ENCODE measurements at places on chromosomes 4 and X.

DNA sequence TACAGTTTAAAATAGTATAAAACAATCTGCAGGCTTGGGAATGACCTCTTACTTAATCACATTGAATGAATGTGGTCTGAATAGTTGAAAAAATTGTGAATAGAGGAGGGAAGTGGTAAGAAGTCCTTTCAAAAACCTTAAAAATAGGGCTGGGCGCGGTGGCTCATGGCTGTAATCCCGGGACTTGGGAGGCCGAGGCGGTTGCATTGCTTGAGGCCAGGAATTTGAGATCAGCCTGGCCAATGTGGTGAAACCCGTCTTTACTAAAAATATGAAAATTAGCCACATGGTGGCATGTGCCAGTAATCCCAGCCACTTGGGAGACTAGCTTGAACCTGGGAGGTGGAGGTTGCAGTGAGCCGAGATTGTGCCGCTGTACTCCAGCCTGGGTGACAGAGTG, 36.5 kb downstream of the HERC3 start:
- no peak for DNase-seq

GRCh38 chr4:181693517-181693916, 549.7 kb upstream of the TENM3 start:
- no peak for DNase-seq

GRCh38 chr4:183430317-183430993, 14.0 kb upstream of the CDKN2AIP start:
- DNase-seq: no peak

DNA sequence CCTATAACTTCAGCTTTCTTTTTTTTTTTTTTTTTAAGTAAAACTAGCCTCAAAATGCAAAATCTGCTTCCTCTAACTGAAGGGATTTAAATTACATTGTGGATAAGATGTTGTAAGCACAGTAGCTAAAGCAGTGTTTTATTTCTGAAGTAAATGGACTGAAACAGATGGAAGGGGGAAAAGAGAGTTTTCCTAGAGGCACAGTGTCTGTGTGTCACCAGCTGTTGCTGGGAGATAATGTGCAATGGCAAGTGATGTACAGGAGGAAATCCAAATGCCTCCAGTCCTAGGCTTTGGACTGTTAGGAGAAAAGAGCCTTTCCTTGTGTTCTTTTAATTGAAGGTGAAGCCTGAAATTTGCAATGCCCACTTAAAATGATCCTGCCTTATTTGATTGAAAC, 672.1 kb downstream of the GRXCR1 start:
- no peak for DNase-seq

DNA sequence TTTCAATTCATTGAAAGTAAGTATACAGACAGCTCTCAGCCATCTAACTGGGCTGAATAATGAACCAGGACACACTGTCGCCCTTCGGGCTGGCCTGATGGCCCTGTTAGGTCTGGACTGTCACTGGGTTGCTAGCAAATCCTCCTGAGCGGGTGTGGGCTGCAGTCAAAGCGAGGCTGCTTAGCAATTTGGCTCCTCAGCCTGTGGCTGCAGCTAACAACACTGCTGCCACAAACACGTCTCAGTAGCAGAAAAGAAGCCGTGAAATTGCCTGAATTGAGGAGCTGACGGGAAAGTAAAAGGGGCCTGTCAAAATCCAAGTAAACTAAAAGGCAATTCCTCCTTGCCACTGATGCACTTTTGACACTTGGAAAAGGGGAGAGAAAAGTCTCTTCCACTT, 72.8 kb downstream of the SMIM20 start:
- DNase-seq: no peak

DNA sequence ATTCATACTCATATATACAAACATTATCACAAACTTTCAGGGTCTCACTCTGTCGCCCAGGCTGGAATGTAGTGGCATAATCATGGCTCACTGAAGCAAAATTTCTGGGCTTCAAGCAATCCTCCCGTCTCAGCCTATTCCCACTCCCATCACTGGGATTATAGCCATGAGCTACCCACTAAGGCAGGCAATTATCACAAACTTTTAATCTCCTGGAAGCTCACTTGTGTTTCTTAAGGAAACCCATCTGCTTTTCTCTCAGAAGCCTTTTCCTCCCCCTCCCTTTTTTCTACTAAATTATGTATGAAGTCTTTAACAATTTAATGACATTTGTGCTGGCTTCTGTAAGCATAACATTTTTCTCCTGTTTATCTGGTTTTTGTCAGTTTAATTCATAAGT, 170.5 kb downstream of the AREG start:
- DNase-seq: no peak

DNA sequence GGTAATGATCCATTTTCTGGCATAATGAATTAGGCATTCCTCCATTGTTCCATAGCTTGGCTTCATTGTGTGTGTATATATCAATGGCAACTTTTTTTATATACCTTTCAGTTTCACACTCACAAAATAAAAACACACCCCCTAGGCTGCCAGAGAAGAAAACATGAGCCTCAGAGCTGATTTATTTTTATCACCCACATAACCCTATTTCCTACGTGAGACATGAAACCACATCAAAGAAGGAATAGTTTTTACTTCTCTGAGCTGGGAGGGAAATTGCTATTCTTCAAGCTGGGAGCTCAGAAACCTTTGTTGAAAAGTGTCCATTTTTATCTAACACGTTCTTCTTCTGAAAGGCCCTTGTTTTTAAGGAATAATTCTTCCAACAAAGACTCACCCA, 126.7 kb upstream of the RAI2 start:
- DNase-seq: no peak

GRCh38 chr4:153222707-153223426, 18.6 kb downstream of the TRIM2 start:
- peak; percentile 6 for DNase-seq

GRCh38 chr4:144948009-144948408, 150.0 kb downstream of the ANAPC10 start:
- no peak for DNase-seq

- DNase-seq: no peak
These were observed 488.5 kb downstream of the IL15 start for GRCh38 chr4:142124874-142125273.

DNA sequence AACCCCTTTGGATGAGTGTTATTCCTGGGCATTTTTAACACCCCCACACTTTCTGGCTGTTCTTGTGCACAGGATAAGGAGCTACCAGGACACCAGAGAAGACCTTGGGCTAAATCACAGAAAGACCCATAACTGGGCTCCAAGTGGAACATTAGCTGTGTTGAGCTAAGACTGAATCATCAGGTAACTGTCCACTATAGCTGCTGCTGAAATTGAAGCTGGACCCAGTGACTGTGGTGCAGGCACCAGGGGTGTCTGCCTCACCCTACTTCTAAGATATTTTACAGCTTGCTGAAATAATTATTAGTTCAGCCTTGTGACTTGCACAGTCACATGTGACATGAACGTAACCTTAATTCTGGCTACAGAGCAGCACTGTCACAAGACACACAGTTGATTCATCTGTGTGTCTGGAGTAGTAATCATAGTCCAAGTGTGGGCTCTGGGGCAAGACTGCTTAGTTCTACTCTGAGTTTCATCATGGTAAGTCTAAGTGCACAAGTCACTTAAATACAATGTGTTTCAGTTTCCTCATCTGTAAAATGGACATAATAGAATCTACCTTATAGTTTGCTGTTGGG, 127.4 kb downstream of the SLC39A8 start:
- no peak for DNase-seq

GRCh38 chr4:185424905-185425646, 688 bp downstream of the UFSP2 start:
- DNase-seq: no peak

- no peak for DNase-seq
These were observed 347.3 kb downstream of the SPRY1 start for GRCh38 chr4:123743848-123744247.

DNA sequence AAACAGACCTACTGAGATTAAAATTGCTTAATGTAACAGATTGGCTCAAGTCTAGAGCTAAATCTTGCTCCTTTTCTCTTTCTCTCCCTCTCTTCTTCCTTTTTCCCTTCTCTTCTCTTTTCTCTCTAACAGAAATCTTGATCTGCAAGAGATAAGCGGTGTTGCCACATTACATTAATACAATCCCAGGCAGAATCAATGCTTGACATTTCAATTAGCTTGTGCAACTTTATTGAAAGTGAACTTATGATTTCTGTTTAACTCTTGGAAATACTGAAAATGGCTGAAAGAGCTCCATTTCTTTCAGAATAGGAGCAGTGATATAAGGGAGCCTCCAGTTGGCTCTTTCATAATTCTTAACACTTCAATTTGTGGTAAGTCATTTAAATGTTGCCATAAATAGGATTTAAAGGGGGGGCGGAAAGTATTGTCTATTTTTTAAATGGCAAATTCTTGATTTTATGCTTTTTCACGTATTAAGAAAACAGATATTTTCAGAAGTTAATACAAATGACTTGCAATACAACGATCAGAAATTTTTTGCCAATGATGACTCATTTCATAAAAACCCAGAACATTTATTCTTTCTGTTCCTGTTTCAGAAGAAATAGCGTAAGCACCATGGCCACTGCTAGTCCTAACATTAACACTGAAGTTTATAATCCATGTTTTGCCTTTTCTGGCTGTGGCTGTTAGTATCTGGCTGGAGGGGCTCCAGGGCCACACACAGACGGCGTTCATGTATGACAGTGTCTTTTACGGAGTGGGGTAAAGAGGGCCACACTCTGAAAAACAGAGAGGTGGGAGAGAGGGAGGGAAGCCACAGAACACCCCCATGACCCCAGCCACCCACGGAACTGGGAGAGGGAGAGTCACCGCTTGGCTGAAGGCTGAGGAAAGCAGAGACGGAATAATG, 115.7 kb upstream of the FAT1 start:
- DNase-seq: no peak

DNA sequence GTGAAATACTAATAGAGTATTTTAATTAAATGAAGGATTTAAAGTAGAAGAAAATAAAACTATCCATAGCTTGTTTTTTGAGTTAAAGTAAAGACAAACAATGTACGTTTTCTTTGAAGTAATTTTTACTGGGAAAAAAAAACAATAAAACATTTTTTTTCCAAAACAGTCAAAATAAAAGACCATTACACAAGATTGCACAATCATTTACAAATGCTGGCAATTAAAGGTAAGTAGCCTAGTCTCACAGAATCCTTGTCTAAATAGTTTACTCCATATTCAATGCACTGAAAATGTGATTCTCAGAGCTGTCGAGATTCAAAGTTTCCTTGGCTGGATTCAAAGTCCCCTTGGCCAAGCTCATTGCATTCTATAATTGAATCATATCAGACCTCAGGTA, 21.2 kb downstream of the C4orf54 start:
- DNase-seq: no peak

DNA sequence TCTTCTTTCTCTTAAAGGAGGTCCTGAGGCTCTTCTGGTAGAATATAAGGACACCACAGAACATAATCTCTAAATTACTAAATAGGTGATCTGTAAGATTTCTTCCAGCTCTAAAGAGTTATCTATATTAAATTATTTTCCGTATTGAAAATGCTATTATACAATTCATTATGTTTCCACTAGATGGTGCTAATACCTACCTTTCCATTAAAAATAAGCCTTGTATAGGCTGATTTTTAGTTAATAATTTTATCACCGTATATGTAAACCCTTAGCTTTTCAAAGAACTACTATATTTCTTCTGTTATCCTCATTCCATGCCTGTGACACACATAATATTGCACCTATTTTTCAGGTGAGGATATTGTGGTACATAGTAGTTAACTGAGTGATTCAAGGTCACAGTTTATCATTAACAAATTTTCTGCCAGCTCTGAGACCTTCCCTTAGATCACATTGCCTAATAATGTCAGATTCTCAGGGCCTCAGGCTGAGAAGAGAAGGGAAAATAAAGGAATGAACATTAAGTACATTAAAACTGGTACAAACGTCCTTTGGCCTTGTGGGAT, 138.8 kb downstream of the TEX11 start:
- DNase-seq: peak; percentile 3

DNA sequence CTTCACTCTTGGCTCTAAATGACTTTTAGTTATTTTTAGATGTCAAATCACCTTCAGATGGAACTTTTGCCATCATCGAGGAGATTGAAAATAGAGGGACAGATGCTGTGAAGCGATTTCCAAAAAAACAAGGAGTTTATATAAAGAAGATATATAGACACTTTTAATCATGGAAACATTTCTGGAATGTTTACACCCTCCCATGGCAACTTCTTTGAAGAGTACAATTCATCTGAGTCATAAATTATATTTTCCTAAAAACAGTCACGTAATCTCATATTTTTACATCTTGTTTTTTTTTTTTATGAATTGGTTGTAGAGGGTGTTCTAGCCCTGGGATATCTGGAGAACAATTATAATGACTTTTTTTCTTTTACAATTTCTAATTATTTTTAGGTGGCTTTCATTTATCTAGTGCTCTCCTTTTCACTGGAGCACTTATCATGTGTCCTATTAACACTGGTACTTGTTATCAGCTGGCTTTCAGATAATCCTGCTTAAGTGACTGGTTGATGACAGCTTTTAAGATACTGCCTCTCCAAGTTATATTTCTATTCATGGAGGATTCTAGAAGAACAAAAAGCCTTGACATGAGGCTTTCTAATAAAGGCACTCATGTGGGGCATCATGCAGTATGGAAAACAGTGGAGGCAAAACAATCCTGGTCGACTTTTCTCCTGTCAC, 24.9 kb downstream of the PCDH7 start:
- DNase-seq: no peak

All from RCC 7860 (cell line).